Stimulated activated CD4-positive, alpha-beta T cell treated with anti-CD3 and anti-CD28 coated beads, Interleukin-12 subunit alpha, Interleukin-12 subunit beta, amount 100 ng/mL, for 24 hours (primary cell): ENCODE measurements at places on chromosomes 7 and 10.

GRCh38 chr10:22345301-22346095, at the start of gene SPAG6:
SPAG6 (plus strand) TSS chr10:22345496; CDS start chr10:22345612, 116 bp downstream.
- DNase-seq = no peak

DNA sequence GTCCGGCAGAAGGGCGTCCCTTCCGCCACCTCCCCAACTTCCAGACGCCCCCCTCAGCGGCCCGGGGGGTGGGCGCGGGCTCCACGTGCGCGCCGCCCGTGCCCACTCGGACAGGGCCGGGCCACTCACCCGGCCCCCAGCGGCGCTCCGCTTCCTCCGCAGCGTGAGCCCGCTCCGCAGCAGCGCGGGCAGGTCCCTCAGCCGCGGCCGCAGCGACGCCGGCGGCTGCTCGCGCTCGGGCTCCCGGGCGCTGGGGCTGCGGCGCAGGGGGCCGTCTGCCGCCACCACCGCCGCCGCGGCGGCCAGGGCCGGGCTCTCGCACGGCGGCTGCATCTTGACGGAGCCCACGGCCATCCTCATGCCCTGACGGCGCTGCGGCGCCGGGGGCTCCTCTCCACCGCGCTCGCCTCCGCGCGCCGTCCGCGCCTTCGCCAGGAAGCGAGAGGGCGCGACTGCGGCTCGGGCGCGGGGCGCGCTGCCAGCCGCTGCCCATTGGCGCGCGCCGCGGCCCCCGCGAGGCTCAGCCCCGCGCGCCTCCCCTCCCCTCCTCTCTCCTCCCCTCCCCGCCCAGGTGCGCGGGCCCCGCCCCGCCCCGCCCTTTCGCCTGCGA, at the start of gene RAPGEF5:
Gene RAPGEF5 (minus strand): TSS at position 454 of the 610 bp plus-strand sequence. CDS start 94 bp downstream, at position 360.
- no peak for DNase-seq

- DNase-seq = no peak
These were observed 32.0 kb downstream of the SRRM3 start for GRCh38 chr7:76233538-76234281.

GRCh38 chr7:18889436-18889835, 228.0 kb downstream of the TWIST1 start:
- no peak for DNase-seq

GRCh38 chr10:96358851-96359540, at the start of gene OPALIN:
OPALIN (minus strand) TSS chr10:96359002; CDS start chr10:96358896, 106 bp downstream.
- no peak for DNase-seq

- DNase-seq = no peak
These were observed 39.4 kb downstream of the BTBD16 start for GRCh38 chr10:122310311-122311050.

DNA sequence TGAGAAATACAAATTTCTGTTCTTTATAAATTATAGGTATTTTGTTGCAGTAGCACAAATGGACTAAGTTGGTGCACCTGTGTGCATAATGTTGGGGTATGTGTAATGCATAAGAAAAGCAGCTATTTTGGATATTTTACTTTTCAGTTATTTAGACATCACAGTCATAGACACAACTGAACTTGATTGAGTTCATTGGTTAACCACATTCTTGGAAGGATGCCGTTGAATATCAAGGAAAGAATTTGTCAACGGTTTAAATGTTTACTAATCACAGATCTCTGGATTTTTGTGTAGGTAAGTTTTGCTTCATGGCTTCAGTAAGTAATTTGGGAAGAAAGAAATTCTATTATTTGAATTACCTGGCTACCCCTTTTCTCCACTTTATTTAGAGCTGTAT, 4.1 kb downstream of the OTUD1 start:
- no peak for DNase-seq

GRCh38 chr10:33382921-33383713, 48.6 kb upstream of the NRP1 start:
- DNase-seq = no peak

DNA sequence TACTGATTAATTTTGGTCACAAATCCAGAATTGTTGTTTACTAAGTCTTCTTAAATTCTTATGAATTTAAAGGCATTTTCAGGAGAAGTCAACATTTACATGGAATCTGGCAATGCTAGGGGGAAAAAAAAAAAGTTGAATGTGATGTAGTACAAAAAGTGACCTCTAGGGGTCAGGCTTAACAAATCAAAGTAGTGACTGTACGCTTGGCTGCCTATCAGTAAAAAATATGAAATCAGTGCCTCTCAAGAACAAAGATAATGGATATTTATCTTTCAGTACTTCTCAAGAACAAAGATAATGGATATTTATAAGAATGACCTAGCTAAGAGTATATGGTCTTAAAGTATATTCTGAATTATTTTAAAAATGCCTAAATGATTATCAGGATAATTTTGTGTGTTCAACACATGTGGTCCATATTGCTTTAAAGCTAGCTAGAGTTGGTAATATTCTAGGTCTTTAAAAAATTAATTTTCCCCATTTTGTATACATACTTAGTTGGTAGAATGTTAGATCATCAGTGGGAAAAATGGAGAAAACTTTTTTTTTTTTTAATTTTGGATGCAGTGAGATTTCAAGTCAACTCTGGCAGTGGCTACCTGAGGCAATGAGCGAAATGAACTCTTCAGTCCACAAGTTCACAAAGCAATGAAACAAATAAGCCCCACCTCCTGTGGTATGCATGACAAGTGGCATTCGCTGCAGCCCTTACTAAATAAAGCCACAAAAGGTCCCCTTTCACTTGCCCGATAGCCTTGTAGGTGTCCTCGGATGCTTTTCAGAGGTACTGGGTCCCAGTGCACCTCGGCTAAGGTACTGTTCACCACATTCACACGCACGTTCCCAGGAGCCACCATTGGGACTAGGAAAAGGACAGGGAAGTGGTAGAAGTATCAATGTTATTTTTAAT, 51.2 kb upstream of the LAMB4 start:
- no peak for DNase-seq

GRCh38 chr7:44517175-44517574, 24.0 kb downstream of the NPC1L1 start:
- no peak for DNase-seq

DNA sequence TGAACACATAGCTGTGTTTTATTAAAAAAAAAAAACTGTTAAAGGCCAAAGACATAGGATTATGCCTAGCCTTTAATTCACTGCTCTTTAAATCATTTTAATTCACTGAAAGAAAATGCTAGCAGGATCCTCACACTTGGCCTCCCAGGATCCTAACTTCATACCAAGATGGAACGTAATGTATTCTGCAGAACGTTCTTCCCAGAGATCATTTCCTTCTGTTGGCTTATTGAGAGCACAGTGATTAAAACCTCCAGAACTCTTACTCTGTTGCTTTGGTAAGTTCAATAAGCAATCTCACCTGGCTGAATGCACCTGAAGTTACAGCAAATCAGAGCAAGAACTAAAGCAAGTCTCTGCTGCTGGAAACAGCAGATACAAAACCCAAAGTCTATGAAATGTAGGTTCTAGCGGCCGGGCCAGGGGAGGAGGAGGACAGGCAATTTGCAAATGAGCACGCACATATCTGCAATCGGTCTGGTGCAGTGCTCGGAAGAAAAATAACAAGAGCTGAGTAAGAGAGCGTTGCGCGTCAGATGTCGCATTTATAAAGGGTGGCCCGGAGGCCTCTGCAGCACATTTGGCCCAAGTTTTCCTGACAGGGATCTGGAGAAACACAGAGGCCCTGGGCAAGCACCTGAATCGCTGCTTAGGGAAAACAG, 193.9 kb downstream of the FAM107B start:
- no peak for DNase-seq

GRCh38 chr10:77801474-77802161, 124.9 kb downstream of the DLG5 start:
- peak; percentile 12 for DNase-seq

DNA sequence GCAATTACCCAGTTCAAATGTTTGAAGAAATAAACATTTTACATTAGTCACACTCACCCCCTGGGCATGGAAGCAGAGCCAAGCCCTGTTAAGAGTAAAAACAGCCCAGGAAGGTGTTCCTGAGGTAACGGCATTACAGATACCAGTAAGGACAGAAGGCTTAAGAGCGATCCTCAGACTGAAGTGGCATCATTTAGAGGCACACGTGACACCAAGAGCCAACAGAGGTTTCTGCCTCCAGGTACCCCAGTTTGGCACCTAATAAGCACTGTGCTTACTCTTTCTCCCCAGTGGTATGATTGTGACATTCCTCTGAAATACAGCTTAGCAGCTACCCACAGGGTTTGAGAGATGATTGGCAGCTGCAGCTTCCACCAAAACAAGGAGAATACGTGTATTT, 17.2 kb downstream of the MMS19 start:
- DNase-seq = no peak

DNA sequence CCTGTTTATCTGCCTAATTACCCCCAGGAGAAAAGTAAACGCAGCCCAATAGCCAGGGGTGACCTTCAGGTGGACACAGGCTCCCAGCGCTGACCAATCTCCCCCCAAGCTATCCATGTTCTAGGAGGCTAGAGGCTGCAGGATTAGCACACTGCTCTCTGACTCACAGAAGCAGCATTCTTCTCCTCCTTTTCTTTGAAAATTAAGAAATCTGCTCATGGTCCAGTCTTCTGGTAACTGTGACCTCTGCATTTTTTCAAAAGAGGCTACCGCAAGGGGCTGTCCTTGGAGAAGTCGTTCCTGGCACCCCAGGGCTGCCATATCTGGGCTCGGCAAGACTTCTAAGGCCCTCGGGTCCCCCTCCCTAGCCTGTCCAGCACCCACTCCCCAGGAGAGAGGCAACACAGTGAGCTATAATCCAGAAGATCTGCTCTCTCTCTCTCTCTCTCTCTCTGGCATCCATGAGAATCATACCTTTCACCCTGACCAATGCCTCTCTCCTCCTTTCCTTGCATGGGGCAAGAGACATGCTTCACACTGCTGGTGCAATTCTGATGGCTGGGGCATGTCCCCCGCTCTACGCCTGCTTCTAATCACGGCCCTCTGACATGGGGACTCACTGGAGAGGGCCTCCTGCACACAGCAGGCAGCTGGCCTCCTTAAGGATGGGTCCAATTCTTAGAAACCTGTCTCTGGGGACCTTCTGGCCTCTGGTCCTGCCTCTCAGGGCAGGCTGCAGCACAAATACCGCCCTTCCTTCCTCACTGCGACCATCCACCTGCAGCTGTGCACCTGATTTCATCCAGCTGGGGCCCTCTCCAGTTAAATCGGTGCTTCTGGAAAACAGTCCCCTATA, 27.3 kb downstream of the ANXA11 start:
- DNase-seq = no peak

GRCh38 chr7:90236721-90237289, 8.2 kb upstream of the CFAP69 start:
- DNase-seq = no peak

- no peak for DNase-seq
These were observed 89.1 kb downstream of the CDK6 start for GRCh38 chr7:92747041-92747835.

- no peak for DNase-seq
These were observed 245.7 kb downstream of the CCSER2 start for GRCh38 chr10:84574102-84574501.

DNA sequence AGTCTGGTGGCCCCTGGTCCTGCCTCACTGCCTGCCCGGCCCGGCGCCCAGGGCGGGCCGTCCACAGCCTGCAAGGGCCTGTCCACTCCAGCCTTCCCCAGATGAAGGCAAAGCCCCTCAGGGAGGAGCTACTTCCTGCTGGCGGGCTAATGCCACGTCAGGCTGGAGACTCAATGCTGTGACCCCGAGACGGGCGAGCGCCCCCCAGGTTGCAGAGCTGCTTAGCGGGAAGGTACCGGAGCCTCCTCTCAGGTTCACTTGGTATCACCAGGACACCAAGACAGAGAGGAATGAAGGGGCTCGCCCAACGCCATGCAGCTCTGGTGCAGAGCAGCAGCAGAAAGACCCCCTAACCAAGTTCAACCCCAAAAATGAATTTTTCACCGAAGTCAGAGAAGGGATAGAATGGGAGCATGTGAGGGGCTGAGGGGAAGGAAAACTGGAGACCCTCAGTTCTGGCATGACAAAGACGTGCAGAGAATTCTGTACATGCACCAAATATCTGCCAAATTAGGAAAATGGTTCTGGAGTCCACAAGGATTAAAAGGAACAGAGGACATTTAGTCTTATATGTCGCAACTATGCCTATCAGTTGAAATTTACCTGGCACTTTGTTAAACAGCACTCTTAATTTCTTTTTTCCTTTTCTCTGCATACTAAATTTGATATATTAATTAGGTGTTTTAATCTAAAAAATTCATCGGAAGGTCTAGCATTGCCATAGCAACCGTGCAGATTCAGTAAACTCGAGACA, 2.8 kb downstream of the STK32C start:
- no peak for DNase-seq

DNA sequence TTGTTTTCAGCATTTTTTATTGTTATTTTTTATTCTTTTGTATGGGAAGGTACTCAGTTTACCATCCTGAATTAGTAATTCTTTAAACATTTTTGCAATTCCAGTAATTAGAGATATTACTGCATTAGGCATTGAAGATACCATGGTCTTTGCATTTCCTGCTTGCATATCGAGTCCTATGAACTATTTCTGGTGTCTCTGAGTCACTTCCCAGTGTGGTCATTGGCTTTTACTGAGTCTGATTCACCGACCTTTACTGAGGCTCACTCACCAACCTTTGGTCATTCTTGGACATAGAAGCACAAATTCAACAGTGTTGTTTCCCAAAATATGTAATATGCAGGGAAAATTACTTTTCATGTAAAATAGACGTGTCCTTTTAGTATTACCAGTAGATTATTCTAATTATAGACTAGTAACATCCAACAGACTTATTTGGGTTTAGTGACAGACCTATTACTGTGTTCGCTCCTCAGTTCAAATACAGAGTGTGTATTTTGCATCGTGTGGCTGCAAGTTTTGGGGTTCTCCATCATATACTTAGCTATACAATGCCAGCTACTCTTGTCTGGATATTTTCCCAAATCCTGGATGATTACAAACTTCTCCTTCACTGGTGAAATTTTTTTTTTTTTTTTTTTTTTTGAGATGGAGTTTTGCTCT, 180.7 kb upstream of the PRSS1 start:
- DNase-seq = no peak

DNA sequence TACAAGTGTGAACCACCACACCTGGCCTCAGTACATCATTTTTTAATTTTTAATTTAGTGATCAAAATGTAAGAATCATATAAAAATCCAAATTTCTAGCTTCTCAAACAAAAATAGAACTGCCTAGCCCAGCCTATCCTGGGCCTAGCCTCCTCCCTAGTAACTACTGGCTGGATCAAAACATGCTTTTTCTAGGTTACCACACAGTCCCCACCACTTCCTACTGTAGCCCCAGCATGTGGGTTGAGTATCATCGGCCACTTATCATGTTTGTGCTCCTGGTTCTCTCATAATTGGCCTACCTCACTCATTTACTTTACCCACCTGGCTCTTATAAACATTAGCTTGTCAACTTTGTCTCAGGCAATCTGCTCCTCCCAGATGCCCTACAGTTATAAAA, 52.9 kb downstream of the DNAJC12 start:
- DNase-seq = no peak
